Esophagus squamous epithelium (tissue), 5 donors: ENCODE measurements at places on chromosomes 16 and 17. TPM values are rescaled to one million over a fixed set of nuclear protein-coding genes. Genes with fewer than 3 reads are reported as not detected.

- no peaks in the 10 kb centered on the region for H3K36me3 ChIP-seq
- peak overlapping the region; percentile 76 for H3K27ac ChIP-seq
These were observed 52.5 kb upstream of the WSB1 start for GRCh38 chr17:27241346-27241946.

- no peaks in the 10 kb centered on the region for H3K27me3 ChIP-seq
- no peak for DNase-seq
- no peak overlapping the region for H3K4me3 ChIP-seq
- H3K4me1 ChIP-seq, result no peaks in the 10 kb centered on the region
- no peaks in the 10 kb centered on the region for H3K36me3 ChIP-seq
- H3K27ac ChIP-seq, result no peak overlapping the region
These were observed 14.0 kb upstream of the KRT222 start for GRCh38 chr17:40678902-40679522.

LHX1 gene
- not detected for total RNA-seq

PLA2G10 gene
- not detected for total RNA-seq

SPAG5 gene
- total RNA-seq, result 22.2 TPM
